Activated CD4-positive, alpha-beta T cell treated with anti-CD3 and anti-CD28 coated beads, Interleukin-2, amount 50 U/mL, for 4 hours (primary cell): ENCODE measurements at places on chromosomes 3 and 15.

DNA sequence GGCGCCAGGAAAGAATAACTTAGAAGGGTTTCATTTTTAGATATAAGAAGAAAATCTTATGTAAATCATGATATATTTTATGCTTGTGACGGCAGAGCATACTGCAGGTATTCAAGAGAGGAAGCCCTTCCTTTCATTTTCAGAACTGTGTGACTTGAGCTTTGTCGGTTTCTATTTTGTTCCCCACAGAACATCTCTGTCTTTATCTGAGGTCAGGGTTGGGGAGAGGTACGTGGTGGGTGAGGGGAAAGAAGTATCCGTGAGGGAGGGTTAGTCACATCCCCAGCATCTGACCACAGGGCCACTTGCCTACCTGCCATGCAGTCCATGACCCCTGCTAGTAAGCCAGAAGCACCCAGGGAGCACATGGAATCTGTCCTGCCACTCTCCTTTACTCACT, 126.5 kb downstream of the DGKG start:
- no peak for DNase-seq

DNA sequence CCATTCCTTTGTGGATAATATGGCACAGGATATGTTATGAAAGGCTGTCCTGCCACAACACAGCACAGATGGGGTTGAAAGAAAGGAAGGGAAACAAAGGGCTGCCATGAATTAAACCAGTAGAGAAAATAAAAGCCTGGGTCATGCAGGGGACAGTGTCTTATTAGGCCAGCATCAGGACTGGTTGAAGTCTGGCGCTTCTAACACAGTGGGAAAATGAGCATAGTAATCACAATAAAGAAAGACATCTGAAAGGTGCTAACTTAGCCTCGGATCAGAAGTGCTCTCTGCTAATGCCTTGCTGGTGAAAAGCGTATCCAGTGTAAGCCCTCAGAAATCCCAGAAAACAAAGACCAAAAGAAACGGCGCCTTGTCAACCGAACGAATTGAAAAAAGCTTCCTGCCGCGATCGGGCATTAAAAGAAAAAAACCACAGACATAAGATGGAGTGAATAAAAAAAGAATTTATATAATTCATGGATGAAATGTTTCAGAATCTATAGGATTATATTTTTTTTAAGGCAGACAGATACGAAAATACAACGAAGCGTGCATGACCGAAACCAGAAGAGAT, 566 bp upstream of the MKRN3 start:
- no peak for DNase-seq

GRCh38 chr3:190266913-190267290, 55.3 kb downstream of the CLDN1 start:
- no peak for DNase-seq

DNA sequence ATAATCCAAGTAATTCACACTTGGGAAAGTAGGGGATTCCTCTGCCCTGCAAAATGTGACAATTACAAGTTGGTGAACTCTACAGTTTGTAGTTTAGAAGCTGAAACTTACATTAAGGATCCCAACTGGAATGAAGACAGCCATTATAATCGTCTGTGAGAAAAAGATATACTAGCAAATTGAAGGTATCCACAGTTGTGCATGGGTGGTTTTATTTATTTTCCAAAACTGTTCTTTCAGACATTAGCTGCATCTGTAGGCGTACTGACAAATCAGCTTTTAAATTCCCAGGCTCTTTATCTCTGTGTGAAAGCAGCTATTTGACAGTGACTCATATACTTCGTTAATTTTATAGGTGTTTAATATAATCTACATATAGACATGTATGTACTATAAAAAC, 12.5 kb upstream of the ISL2 start:
- no peak for DNase-seq

GRCh38 chr3:194145702-194146101, 9.8 kb downstream of the HES1 start:
- no peak for DNase-seq

- DNase-seq, result no peak
Measured at GRCh38 chr3:161657786-161658185, 161.2 kb downstream of the OTOL1 start.

- DNase-seq, result no peak
Measured at GRCh38 chr3:14177580-14178246, 688 bp downstream of the XPC start.

DNA sequence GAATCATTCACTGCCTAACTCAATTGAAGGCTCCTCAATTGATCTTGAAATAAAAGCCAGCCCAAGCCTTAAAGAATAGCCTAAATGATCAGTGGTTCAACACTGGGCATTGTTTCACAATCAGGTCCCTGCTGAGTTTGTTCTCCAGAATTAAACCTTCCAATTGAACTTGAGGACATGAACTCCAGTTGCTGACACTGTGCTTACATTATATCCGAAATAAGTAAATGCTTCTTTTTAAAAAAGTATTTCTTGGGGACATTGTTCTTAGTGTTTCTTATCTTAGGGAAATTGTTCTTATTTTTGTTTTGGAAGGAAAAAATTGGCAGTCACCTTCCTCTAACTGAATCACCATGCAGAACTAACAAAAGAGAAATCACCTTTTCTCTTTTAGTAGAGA, 450.2 kb downstream of the RBMS3 start:
- no peak for DNase-seq

DNA sequence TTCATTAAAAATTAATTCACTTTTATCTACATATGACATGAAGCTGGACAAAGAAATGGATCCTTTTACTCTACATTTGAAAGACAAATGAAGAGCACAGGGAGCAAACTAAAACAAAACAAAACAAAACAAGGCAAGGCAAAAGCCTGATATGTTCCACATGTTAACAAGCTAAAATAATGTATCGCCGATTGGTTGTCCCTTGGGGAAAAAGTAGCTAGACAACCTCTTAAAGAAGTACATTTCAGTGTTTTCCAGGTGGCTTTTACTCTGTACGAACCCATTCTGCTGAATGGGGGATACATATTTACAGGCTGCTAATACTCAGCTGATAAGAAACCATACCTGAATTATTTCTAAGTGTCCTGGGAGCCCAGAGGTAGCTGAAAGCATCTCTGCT, 493.0 kb upstream of the TBL1XR1 start:
- no peak for DNase-seq

DNA sequence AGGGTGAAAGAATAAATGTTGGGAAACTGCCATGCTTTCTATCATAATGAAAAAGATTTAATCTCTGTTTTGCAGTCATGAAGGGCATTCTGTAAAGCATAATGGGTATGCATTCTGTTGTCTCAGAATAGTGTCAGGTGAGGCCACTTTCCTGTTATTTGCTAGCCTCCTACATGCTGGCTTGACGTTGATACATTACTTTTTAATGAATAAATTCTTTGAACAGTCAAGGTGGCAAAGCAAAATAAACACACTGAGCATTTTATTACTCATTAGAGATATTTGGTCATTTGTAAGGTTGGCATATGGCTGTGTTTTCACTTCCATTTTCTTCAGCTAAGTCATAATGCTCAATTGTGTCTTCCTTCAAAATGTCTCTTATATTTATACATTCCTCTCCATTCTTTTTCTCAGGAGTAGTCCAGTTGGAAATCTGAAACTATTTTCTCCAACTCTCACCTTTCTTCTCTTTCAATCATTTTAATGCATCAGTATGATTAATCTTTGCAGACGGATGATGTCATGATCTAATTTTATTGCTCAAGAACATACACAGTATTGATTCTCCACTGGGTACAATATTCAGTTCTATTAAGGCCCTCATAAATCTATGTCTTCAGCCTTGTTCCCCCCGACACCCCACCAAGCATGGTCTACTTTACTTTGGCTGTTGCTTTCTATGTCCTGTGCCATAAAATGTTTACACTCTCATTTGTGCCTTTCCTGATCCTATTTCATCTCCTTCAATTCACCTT, 290.7 kb downstream of the GBE1 start:
- no peak for DNase-seq

DNA sequence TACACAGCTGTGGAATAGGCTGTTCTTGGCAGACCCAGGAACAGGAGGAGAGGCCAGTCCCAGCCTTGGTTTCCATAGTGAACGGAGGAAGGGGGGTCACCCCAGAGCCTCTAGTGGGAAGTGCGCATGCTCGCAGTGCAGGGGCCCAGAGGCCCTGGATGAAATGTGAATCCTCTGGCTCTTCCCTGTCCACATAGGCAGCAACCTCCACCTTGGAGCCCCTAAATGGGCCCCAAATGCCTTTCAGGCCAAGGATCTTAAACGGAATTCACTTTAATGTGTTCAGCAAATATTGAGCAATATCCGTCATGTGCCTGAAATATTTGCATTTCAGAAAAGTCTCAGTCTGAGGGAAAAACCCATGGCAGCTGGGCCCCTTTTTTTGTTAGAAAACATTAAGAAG, 3.3 kb upstream of the NDN start:
- DNase-seq, result no peak

DNA sequence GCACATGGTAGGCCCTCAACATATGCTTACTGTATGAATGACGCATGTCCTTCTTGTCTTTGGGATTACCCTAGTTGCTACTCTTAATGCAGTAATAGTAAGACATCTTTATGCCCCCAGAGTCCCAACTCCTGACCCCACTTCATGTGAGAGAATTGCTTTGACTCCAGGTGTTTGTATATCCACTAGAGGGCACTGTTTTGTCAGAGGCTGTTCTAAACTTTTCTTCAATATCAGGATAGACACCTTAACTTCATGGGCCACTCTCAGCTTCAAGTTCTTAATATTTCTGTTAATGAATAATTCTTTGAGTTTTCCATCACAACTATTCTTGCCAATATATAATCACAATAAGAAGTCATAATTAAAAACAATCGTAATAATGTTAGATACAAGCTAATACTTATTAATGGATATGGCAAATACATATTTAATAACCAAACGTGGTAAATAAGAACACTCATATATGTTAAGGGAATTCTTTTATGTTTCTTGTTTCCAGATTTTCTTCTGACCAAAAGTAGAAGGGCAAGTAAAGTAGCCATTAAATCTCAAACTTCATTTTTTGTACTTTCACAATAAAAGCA, 337.2 kb upstream of the DNAJC19 start:
- no peak for DNase-seq

GRCh38 chr3:32392536-32393302, 1.1 kb downstream of the CMTM7 start:
- no peak for DNase-seq

- DNase-seq, result no peak
Measured at GRCh38 chr3:77460326-77460725, 420.4 kb downstream of the ROBO2 start.
